Stimulated activated CD4-positive, alpha-beta T cell treated with anti-CD3 and anti-CD28 coated beads, Interleukin-2, amount 100 ng/mL, for 4 hours (primary cell): ENCODE measurements at places on chromosomes 3 and 15.

- no peak for DNase-seq
These were observed 5.3 kb upstream of the ZNF770 start for GRCh38 chr15:34993412-34993811.

GRCh38 chr15:89353991-89354390, 19.4 kb upstream of the POLG start:
- DNase-seq, result no peak

DNA sequence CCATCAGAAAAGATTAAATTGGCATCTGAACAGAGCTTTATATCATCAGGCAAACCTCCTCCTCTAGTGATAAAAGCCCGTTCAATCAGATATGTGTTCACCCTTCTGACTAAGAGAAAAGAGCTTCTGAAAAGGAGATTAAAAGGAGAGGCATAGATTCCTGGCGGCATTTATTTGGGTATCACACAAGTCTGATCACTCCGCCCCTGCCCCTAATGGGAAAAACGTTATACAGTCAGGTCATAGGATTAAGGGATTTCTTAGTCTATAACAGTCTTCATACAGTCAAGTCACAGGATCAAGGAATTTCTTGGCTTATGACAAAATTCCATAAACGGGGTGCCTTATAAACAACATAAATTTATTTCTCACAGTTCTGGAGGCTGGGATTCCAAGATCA, 295.4 kb upstream of the SATB1 start:
- no peak for DNase-seq

DNA sequence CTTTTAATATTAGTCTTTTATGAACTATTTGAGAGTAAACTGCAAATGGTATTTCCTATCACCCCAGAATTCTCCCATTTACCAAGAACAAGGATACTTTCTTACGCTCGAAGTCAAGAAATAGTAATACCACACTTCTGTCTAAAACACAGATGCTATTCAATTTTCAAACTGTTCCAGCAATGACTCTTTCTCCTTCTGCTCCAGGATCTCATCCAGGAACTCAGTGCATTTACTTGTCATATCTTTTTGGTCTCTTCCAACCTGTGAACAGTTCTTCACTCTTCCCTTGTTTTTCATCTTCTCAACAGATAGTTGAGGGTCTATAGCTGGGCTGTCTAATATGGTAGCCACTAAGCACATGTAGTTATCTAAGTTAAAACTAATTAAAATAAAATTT, 87.1 kb upstream of the GAP43 start:
- DNase-seq, result no peak

GRCh38 chr3:184227481-184227935, 1.9 kb upstream of the VWA5B2 start:
- peak; percentile 49 for DNase-seq

GRCh38 chr15:65870889-65871533, 1.7 kb downstream of the RAB11A start:
- no peak for DNase-seq
